Calu3 (cell line): ENCODE measurements at places on chromosomes 11 and 22. TPM values are rescaled to one million over a fixed set of nuclear protein-coding genes. Genes with fewer than 3 reads are reported as not detected.

Gene PTPN5
- not detected in 2 replicates for total RNA-seq

Gene ZNF280A
- total RNA-seq: not detected in 2 replicates

DNA sequence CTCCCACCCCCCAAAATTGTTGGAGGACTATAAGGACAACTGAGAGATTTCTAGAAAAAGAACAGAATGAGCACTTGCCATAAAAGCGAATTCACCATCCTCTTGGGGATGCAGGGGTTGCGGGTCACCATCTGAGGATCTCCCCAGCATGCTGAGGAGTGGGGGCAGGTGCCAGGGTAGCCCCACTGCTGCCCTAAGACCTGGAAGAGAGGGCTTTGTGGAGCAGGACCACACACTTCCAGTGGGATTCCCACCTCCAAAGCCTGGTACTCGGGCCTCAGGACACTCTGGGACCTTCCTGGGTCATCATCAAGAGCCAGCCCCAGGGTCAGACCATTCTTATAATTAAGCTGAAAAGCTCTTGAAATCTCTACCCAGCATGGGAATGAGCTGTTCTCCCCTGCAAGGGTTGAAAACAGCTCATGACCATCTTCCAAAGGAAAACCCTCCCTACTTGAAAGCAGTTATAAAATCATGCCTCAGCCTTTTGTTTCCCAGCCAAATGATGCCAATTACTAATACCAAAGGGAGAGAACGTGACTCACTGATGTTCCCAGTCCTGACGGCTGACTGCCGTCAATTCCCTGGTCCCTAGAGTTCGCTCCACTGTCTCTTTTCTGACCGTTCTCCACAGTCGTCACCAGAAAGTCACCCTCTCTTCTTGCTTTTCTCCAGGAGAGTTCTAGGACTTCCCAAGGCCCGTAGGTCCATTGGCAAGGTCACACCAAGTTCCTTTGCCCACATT lies 76.8 kb upstream of the CREB3L1 start:
- no peaks in the 10 kb centered on the region for H3K36me3 ChIP-seq
- peaks cover 92% of the 10 kb centered on the region for H3K27me3 ChIP-seq
- no peak overlapping the region for H3K4me3 ChIP-seq
- H3K4me1 ChIP-seq: peaks cover 8% of the 10 kb centered on the region
- no peak overlapping the region for H3K27ac ChIP-seq

DNA sequence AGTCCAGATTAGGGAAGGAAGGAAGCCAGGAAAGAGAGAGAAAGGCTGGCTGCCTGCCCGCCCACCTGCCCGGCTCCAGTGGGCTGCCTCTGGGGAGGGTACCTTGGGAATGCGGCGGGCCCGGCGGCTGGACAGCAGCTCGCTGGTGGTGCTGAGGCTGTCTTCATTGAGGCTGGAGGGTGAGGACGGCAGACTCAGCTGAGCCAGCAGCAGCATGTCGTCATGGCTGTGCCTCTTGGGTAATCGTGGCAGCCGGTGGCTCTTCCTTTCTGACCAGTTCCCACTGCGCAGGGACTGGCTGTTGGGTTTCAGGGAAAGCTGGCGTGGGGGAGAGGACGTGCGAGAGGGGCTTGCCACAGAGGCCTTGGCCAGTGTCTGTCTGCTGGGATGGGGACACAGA lies 32.9 kb downstream of the RPL27A start:
- H3K4me3 ChIP-seq: no peak overlapping the region
- H3K4me1 ChIP-seq: peaks cover 33% of the 10 kb centered on the region
- H3K36me3 ChIP-seq: peaks cover 23% of the 10 kb centered on the region
- H3K27me3 ChIP-seq: no peaks in the 10 kb centered on the region
- no peak for DNase-seq

DNA sequence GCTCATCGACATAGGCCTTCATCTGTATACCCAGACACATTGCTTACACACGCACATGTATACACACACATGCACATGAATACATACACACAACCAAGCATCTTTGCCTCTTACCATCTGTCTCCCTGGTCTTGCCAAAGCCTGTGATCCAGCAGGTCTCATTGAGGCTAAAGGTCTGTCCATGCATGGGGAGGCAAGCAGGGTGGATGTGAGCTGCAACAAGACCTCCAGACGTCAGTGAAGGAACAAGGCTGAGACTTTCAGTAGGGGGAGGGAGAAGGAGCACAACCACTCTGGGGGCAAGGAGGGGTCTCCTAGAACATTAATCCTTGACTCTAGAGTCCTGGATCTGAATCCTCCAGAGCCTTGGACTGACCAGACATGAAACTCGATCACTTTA lies 23.7 kb downstream of the TMPRSS13 start:
- peaks cover 8% of the 10 kb centered on the region for H3K4me1 ChIP-seq
- no peak for DNase-seq
- no peaks in the 10 kb centered on the region for H3K27me3 ChIP-seq

- no peaks in the 10 kb centered on the region for H3K4me1 ChIP-seq
- no peak overlapping the region for H3K4me3 ChIP-seq
- DNase-seq: no peak
- H3K27ac ChIP-seq: no peak overlapping the region
Observed at GRCh38 chr11:8221917-8222495, 41.7 kb downstream of the LMO1 start.

DNA sequence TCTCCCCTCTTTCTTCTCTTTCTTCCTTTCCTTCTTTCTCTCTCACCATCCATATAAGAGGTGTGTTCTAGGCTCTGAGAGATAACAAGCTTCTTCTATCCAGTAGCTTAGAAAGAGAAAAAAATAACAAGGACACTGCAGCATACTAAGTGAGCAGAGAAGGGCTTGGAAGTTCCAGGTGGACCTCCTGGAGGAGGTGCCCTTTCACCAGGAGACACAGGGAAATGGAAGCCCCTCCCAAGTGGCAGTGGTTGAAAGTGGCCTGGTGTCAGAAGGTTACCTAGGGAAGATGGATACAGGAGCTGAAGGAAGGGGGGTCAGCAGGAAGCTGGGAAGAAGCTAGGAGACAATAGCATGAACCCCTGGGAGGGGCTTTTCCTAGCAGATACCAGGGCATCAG lies 5.5 kb downstream of the DCHS1 start:
- DNase-seq: no peak
- no peaks in the 10 kb centered on the region for H3K36me3 ChIP-seq
- H3K27ac ChIP-seq: no peak overlapping the region
- H3K4me1 ChIP-seq: no peaks in the 10 kb centered on the region
